Spleen (tissue), 13 donors: ENCODE measurements at places on chromosomes 11 and 22. TPM values are rescaled to one million over a fixed set of nuclear protein-coding genes. Genes with fewer than 3 reads are reported as not detected.

Gene TRIM44
- total RNA-seq = 65.7 TPM

Gene APOBEC3G
- 53.7 TPM for total RNA-seq

Gene PHF21B
- 0.28 TPM for total RNA-seq

Gene RAB39A
- 10.2 TPM for total RNA-seq

DNA sequence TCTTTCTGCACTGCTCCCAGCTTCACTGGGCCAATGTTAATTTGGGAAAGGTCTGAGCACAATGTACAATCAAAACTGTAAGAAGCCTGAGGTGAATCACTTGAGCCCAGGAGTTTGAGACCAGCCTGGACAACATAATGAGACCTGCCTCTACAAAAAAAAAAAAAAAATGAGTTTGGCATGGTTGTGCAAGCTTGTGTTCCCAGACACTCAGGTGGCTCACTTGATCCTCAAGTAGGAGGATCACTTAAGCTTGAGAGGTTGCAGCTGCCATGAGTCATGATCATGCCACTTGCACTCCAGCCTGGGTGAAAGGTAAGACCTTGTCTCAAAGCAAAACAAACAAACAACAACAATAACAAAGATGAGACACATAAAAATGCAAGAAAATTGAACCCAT lies 38.6 kb upstream of the SC5D start:
- H3K27ac ChIP-seq = no peak overlapping the region
- H3K27me3 ChIP-seq = no peaks in the 10 kb centered on the region
- no peaks in the 10 kb centered on the region for H3K36me3 ChIP-seq
- DNase-seq = no peak

GRCh38 chr11:61696602-61697001 lies 16.4 kb downstream of the DAGLA start:
- H3K27me3 ChIP-seq = no peaks in the 10 kb centered on the region
- peak overlapping the region; percentile 77 for H3K27ac ChIP-seq
- H3K4me1 ChIP-seq = peaks cover 36% of the 10 kb centered on the region
- DNase-seq = no peak
- no peak overlapping the region for H3K4me3 ChIP-seq

- DNase-seq = no peak
- H3K4me1 ChIP-seq = no peaks in the 10 kb centered on the region
- no peak overlapping the region for H3K4me3 ChIP-seq
These were observed 11.3 kb upstream of the SMIM38 start for GRCh38 chr11:69144316-69145049.

- H3K36me3 ChIP-seq = no peaks in the 10 kb centered on the region
- no peaks in the 10 kb centered on the region for H3K4me1 ChIP-seq
- no peak overlapping the region for H3K27ac ChIP-seq
- no peak for DNase-seq
- no peak overlapping the region for H3K4me3 ChIP-seq
- H3K27me3 ChIP-seq = no peaks in the 10 kb centered on the region
These were observed 22.9 kb upstream of the RCE1 start for GRCh38 chr11:66820381-66820780.

DNA sequence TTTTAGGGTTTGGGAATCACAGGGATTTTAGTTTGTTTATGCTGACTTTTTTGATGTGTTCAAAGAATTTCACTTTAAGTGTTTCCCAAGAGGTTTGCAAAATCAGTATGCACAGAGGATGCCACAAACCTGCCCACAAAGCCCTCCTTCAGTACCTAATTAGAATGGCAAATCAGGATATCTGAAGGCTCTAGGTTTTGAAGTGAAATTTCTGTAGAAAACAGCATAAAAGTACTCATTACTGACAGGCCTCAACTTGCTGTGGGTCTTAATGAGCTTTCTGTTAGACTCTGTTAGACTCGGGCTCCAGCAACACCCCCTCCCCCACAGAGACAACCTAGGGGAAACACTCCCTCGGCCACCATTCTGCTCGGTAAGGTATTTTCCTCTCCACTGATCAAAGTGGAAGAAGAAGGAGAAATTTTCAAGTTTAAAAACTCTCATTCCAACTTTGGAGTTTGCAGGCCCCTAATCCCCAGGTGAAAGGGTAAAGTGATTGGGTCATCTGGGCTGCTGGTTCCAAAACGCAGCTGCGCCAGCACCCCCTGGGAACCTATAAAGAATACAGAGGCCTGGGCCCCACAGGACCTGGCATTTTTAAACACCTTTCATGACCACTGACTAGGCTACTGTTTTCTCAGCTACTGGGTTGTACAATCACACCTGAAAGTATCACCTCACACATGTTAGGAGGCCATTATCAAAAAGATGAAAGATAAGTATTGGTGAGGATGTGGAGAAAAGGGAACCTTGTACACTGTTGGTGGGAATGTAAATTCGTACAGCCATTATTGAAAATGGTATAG lies 67.5 kb downstream of the PLEKHA7 start:
- no peaks in the 10 kb centered on the region for H3K36me3 ChIP-seq
- no peaks in the 10 kb centered on the region for H3K27me3 ChIP-seq
- H3K27ac ChIP-seq = no peak overlapping the region
- no peak for DNase-seq
- H3K4me3 ChIP-seq = no peak overlapping the region

DNA sequence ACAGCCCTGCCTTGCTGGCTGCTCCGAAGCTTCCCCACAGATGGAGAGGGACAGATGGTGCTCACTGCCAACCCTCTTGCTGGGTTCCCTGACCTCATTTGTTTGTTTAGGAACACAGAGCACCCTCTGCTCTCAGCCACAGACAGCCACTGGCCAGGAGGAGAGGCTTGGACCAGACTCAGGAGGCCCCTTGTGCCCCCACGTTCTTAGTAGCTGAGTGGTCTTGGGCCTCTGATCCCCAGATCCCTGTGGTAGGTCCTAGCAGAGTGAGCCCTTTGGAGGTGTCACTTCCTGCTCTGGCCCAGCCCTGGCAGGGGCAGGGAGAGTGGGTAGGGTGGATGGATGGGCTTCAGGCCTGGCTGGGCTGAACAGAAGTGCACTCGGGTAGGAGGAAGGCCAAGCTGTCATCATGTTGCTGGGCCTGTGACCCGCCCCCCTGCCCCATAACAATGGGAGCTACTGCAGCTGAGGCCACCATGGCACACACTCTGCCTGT lies 84.0 kb downstream of the DHCR7 start:
- peaks cover 28% of the 10 kb centered on the region for H3K27me3 ChIP-seq
- H3K4me1 ChIP-seq = no peaks in the 10 kb centered on the region
- no peak overlapping the region for H3K27ac ChIP-seq
- no peaks in the 10 kb centered on the region for H3K36me3 ChIP-seq

DNA sequence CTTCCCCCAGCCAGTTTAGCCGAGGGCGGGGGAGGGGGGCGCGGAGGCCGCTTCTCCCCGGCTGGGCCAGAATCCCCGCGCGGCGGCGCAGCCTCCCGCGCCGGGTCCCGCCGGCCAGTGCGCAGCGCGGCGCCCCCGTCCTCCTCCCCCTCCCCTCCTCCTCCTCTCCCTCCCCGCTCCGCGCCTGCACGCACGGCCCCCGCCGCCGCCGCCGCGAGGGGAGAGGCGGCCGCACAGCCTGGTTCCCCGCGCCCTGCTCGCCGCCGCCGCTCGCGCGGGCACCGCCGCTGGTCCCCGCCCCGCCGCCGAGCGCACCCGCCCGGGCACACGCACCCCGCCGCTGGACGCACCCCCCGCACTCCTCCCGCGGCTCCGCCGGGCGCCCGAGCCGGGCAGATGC lies at the start of gene FLRT1:
Gene FLRT1 (plus strand): TSS at position 356 of the 400 bp plus-strand sequence. CDS start 80,337 bp downstream, outside the sequence.
- peak within 1 kb of the TSS; percentile 23 for H3K4me3 ChIP-seq
- DNase-seq = no peak
- no peak within 1 kb of the TSS for H3K27ac ChIP-seq

DNA sequence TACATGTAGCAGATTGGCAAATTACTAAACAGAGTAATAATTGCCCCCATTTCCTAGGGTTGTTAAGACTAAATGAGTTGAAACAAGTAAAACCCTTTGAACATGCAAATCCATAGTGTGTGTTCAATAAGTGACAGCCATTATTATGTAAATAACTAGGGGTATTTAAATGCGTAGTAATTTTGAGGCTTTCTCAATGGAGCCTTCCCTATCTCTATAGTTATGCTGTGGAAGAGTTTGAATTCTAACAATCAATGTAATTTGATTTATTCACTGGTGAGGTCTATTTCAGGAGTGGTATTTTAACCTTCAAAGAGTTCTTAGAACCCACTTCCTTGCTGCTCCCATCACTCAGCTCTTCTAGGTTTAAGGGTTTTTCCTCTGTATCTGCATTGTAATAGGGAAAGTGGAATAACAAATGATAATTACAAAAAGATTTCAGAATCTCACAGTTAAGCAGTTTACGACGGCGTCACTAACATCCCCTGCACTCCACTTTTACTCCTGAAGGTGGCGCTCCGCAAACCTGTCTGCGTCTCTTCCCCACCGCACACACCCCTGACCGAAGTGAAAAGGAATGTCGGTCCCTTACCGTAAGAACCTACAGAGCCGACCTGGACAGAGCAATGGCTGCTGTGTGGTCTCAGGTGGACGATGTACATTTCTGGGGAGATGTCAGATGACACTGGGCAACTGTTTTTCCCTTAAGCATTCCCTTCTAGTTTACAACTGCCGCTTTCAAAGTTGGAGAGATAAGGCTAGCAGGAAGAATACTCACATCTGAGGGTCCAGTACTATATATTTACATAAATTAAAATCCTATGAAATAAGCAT lies 80.8 kb downstream of the ZC3H12C start:
- DNase-seq = peak; percentile 77
- no peaks in the 10 kb centered on the region for H3K36me3 ChIP-seq
- H3K27ac ChIP-seq = no peak overlapping the region
- H3K27me3 ChIP-seq = no peaks in the 10 kb centered on the region
- H3K4me1 ChIP-seq = no peaks in the 10 kb centered on the region

DNA sequence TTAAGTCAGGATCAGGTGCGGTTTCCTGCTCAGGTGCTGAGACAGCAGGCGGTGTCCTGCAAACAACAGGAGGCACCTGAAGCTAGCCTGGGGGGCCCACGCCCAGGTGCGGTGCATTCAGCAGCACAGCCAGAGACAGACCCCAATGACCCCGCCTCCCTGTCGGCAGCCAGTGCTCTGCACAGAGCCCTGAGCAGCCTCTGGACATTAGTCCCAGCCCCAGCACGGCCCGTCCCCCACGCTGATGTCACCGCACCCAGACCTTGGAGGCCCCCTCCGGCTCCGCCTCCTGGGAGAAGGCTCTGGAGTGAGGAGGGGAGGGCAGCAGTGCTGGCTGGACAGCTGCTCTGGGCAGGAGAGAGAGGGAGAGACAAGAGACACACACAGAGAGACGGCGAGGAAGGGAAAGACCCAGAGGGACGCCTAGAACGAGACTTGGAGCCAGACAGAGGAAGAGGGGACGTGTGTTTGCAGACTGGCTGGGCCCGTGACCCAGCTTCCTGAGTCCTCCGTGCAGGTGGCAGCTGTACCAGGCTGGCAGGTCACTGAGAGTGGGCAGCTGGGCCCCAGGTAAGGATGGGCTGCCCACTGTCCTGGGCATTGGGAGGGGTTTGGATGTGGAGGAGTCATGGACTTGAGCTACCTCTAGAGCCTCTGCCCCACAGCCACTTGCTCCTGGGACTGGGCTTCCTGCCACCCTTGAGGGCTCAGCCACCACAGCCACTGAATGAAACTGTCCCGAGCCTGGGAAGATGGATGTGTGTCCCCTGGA lies at the start of gene MYO7A:
Gene MYO7A (plus strand): TSS at position 327 of the 772 bp plus-strand sequence. CDS start 2,389 bp downstream, outside the sequence.
- H3K27ac ChIP-seq = peak within 1 kb of the TSS; percentile 2
- peak within 1 kb of the TSS; percentile 32 for H3K4me3 ChIP-seq
- peaks cover 5% of the 10 kb centered on the region for H3K36me3 ChIP-seq
- H3K27me3 ChIP-seq = no peaks in the 10 kb centered on the region
- H3K4me1 ChIP-seq = peaks cover 17% of the 10 kb centered on the region

DNA sequence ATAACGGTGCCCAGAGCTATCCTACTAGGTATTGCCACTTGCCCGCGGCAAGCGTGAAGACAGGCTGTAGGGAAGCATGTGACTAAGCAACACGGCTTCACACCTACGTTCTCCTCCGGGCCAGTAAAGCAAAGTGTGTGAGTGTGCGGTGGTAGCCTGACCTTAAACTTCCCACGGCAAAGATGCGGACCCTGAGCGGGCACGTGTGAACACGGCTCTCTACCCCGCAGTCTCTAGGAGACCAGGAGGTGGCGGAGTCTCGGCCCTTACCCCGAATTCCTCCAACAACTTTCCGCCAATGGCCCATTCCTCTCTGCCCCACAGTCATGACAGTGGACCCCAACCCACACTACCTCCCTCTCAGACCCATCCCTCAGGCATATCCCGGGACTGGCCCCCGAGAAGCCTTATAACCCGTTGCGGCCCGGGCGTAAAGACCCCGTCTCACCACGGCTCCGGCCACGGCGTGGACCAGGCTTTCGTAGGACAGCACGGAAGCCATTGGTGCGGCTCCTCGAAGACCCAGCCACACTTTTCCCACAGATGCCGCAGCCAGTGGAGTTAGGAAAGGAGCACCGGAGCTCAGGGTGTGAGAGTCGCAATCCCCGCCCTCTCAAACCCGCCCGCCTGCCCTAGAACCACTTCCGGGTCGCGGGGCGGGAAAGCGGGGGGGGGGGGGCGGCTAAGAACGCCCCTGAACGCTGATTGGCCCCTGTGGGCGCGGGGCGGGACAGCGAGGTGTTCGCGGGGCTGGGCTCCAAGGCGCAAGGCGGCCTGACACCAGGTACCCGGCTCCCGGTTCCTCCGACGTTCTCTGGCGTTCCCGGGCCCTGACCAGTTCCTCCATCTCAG lies at the start of gene SLC25A17:
Gene SLC25A17 (minus strand): TSS at position 600 of the 852 bp plus-strand sequence. CDS start 98 bp downstream, at position 502.
- H3K27ac ChIP-seq = peak within 1 kb of the TSS; percentile 83
- no peaks in the 10 kb centered on the region for H3K36me3 ChIP-seq
- H3K4me3 ChIP-seq = peak within 1 kb of the TSS; percentile 98
- peak; percentile 97 for DNase-seq

- peaks cover 25% of the 10 kb centered on the region for H3K36me3 ChIP-seq
- H3K27ac ChIP-seq = peak overlapping the region; percentile 89
- peak; percentile 93 for DNase-seq
- H3K27me3 ChIP-seq = no peaks in the 10 kb centered on the region
These were observed 646 bp upstream of the PATZ1 start for GRCh38 chr22:31346733-31347250.

GRCh38 chr11:79189601-79190000 lies 251.2 kb downstream of the TENM4 start:
- no peak overlapping the region for H3K27ac ChIP-seq
- H3K4me3 ChIP-seq = no peak overlapping the region
- no peak for DNase-seq
- no peaks in the 10 kb centered on the region for H3K27me3 ChIP-seq

DNA sequence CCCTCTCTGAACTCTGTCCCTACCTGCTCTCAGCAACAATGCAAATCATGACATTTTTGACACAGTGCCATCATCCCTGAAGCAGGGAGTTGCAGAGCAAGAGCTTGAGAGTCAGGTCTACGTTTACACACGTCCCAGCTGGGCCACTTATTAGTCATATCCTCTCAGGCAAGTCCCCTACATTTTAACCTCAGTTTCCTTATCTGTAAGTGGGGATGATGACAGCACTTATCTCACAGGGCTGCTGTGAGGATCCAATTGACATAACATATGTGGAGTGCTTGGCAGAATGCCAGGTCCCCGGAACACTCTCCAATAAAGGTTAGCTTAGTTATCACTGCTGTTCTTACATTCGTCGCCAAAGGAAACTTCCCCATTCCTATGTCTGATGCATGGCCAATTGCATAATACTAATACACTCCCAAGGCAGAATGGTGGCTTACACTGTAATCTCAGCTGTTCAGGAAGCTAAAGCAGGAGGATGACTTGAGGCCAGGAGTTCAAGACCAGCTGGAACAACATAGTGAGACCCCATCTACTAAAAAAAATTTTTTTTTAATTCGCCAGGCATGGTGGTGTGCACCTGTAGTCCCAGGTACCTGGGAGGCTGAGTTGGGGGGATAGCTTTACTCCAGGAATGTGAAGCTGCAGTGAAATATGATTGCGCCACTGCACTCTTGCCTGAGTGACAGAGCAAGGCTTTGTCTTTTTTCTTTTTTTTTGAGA lies 16.6 kb downstream of the ASCC2 start:
- peak overlapping the region; percentile 86 for H3K27ac ChIP-seq
- H3K4me3 ChIP-seq = no peak overlapping the region
- DNase-seq = no peak
- no peaks in the 10 kb centered on the region for H3K36me3 ChIP-seq
- no peaks in the 10 kb centered on the region for H3K4me1 ChIP-seq
- H3K27me3 ChIP-seq = no peaks in the 10 kb centered on the region
